IMR-90 (cell line): ENCODE measurements at places on chromosomes 16 and 17. TPM values are rescaled to one million over a fixed set of nuclear protein-coding genes. Genes with fewer than 3 reads are reported as not detected.

Gene ZC3H7A
- 22.2 and 33.3 TPM in 2 replicates for total RNA-seq

DNA sequence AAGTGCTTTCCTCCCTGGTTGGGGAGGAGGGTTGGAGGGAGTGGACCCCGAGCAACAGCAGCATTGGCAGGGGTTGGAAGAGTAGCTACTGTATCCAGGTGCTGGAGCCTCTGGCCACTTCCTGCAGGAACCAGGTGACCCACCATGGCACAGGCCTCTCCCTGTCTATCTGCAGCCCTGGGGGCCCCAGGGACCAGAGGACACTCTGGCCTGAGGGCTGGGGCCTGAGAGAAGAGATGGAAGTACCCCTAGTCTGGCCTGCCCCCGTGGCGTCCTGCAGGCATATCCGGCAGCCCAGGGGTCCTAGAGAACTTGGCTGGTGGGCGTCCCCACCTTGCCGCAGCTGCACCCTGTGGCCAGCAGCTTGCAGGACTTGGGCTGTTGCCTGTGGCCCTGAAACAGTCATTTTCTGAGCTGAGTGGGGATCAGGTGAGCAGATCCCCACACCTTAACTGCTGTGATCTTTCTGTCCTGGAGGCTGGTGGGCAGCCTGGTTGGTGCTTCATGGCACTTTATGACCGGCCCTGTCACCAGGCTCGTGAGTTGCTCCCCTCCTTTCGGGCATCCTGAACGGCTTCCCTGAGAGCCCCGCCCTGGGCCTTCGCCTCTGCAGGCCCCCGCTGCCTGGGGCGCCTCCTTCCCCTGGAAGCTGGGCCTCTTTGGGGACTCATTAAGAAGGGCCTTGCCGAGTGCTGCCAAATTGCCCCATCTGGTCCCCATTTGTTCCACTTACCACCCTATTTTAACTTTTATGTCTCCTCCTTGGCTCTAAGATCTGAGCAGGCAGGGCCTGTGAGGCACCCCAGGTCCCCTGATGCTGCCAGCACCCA is 298.6 kb downstream of the SEC14L1 start:
- H3K4me1 ChIP-seq: peaks cover 50% of the 10 kb centered on the region
- no peak for DNase-seq
- no peak overlapping the region for H3K27ac ChIP-seq
- H3K27me3 ChIP-seq: no peaks in the 10 kb centered on the region
- peaks cover 14% of the 10 kb centered on the region; the same call in 1 of the 2 replicates for H3K36me3 ChIP-seq
- no peak overlapping the region for H3K4me3 ChIP-seq

- no peaks in the 10 kb centered on the region for H3K27me3 ChIP-seq
- no peak overlapping the region for H3K4me3 ChIP-seq
Measured at GRCh38 chr16:57616876-57617275, 11.6 kb upstream of the ADGRG1 start.

Gene STAT5A
- 1.3 and 1.4 TPM in 2 replicates for total RNA-seq

Gene VAC14
- total RNA-seq: 18.3 and 21.1 TPM in 2 replicates

DNA sequence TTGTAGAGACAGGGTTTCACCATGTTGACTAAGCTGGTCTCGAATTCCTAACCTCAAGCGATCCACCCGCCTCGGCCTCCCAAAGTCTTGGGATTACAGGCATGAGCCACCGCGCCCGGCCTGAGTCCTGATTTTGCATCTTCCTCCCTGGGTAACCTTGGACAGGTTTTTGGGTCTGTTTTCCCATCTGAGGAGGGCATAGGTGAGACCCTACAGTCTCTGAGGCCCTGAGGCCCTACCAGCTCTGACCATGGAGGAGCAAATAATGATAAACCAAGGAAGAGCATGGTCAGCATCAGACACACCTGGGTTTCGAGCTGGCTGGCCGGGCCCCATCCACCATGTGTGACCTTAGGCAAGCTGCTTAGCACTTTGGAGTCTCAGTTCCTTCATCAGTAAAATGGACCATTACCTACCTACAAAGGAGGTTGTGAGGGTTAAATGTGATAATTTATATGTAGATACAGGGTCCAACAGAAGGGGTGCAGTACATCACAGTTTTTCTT is 1.2 kb upstream of the NCBP3 start:
- H3K4me3 ChIP-seq: no peak overlapping the region
- peaks cover 9% of the 10 kb centered on the region for H3K27me3 ChIP-seq
- peaks cover 3% of the 10 kb centered on the region for H3K4me1 ChIP-seq
- H3K27ac ChIP-seq: no peak overlapping the region

DNA sequence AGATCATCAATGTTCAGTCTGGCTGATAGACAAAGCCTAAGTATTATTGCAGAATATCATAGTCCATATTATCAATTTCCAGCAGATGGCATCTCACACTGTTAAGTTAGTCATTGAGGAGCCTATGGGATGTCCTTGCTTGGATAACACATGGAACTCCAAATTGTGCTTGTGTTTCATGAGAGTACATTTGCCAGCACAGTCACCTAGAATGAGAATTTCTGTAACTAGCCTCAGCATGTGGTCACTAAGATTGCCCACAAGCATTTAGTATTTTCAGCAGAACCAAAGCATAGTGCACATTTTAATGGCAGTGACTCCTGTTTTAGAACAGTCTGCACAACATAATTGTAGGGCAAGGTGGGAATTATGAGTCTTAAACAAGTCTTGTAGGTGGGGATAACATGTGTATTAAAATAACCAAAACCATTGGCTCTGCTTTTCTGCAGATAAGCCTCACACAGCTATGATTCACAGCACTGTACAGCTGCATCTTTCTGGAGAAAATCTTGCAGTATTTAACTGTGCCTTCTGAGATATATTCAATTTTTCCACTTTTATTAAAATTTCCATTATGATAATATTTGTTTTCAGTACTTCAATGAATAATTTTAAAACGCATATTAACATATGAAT is 882.8 kb upstream of the SOX9 start:
- no peaks in the 10 kb centered on the region for H3K36me3 ChIP-seq
- no peak overlapping the region for H3K4me3 ChIP-seq
- H3K27ac ChIP-seq: no peak overlapping the region
- H3K27me3 ChIP-seq: no peaks in the 10 kb centered on the region
- DNase-seq: peak; percentile 53

GRCh38 chr16:57592591-57593003 is 35.8 kb upstream of the ADGRG1 start:
- H3K4me1 ChIP-seq: peaks cover 8% of the 10 kb centered on the region
- no peak overlapping the region for H3K4me3 ChIP-seq
- no peak for DNase-seq

DNA sequence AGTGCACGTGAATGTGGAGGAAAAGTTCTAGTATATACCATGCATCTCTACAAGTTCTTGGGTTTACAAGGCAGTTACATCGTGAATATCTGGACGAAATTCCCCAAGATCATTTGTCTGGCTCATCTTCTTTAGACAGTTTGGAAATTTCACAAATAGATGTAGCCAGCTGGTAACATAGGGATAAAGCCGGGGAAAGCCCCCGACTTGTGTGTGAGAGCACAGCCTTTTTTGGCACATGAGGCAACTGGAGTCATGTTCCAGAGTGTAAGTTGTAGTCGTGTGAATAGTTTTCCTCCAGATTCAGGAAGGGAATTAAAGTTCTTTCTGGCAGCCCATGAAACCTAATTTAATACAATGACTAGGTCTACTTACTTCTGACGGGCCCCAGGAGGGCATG is 62.3 kb downstream of the MARCHF10 start:
- no peak overlapping the region for H3K4me3 ChIP-seq
- no peaks in the 10 kb centered on the region for H3K36me3 ChIP-seq

DNA sequence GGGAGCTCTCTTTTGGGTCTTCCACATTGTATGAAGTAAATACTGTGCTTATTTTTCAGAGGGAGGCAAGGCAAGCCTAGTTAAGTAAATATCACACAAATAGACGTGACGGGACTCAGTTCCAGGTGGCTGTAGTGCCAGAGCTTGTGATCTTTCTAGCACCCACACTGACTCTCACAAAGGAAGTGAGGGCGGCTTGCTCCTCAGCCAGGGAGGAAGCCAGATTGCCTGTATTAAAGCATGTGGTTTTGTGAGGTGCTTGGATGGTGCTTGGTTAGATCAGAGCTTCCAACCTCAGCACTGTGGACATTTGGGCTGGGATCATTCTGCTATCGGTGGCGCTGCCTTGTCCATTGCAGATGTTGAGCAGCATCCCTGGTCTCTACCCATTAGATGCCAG is 80.1 kb downstream of the VAT1L start:
- no peak overlapping the region for H3K27ac ChIP-seq
- no peak for DNase-seq
- no peaks in the 10 kb centered on the region; the same call in 1 of the 2 replicates for H3K36me3 ChIP-seq
- H3K4me1 ChIP-seq: peaks cover 4% of the 10 kb centered on the region; the same call in 1 of the 2 replicates
- H3K27me3 ChIP-seq: no peaks in the 10 kb centered on the region
- no peak overlapping the region for H3K4me3 ChIP-seq

Gene RNU2-1
- total RNA-seq: not detected in 2 replicates

Gene PAM16
- 17.9 and 25.6 TPM in 2 replicates for total RNA-seq

DNA sequence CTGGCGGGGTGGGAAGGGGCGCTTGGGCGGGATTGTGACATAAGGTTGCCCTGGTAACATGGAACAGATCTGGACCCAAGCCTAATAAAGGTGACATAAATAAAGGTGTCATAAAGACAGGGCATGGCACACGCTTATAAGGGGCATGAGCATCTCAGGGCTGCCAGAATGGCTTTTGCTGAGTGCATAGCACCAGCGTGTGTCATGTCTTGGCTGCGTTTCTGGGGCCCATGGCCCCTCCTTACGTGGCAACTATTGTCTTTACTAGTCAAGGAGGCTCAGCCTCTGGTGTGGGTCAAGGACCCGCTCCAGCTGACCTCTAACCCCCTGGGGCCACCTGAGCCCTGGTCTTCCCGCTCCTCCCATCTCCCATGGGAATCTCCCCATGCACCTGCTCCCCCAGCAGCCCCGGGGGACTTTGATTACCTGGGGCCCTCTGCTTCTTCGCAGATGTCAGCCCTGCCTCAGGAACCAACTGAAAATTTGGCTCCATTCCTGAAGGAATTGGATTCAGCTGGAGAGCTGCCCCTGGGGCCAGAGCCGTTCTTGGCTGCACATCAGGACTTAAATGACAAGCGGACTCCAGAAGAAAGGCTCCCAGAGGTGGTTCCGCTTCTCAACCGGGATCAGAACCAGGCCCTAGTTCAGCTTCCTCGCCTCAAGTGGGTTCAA is 13.9 kb downstream of the LRRC37B start:
- no peaks in the 10 kb centered on the region for H3K4me1 ChIP-seq
- H3K27ac ChIP-seq: no peak overlapping the region
- H3K4me3 ChIP-seq: no peak overlapping the region
- no peak for DNase-seq
- H3K27me3 ChIP-seq: no peaks in the 10 kb centered on the region

- H3K27ac ChIP-seq: no peak overlapping the region
- H3K4me3 ChIP-seq: no peak overlapping the region
- no peaks in the 10 kb centered on the region for H3K4me1 ChIP-seq
- no peaks in the 10 kb centered on the region for H3K36me3 ChIP-seq
Measured at GRCh38 chr17:27038676-27039075, 255.2 kb upstream of the WSB1 start.

Gene SLFN14
- total RNA-seq: not detected in 2 replicates

Gene CTRB1
- total RNA-seq: not detected in 2 replicates

DNA sequence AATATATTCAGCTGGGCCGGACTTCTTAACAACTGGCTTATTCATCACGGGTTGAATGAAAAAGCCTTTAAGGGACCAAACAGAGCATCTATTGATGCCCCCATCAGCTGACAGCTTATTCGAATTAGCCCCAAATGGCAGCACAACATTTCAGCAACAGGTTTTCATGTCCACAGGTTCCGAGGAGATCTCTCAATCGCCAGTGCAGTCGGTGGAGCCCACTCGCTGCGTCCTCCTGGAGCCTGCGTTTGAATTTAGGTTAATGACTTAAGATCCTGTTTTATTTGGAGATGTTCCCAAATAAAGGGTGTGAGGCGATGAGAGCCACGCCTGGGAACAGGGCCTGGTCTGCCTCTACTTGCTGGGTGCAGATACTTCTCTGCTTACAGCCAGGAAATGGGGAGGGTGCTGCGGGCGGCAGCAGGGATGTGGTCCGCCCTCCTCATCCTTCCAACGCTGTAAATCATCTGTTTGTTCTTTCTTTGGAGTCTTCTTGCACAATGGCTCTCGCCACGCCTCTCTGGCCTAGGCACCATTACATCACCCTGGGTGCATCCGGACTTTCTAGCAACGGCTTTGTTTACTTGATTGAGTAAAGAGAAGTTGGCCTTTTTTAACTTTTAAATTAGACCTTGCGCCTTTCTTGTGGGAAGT is 22.6 kb downstream of the NDE1 start:
- H3K4me1 ChIP-seq: peaks cover 11% of the 10 kb centered on the region
- H3K4me3 ChIP-seq: no peak overlapping the region
- DNase-seq: peak; percentile 96
- H3K36me3 ChIP-seq: peaks cover 19% of the 10 kb centered on the region

- DNase-seq: no peak
- H3K27me3 ChIP-seq: peaks cover 4% of the 10 kb centered on the region; the same call in 1 of the 2 replicates
- no peaks in the 10 kb centered on the region for H3K4me1 ChIP-seq
- H3K4me3 ChIP-seq: no peak overlapping the region
- H3K27ac ChIP-seq: no peak overlapping the region
- H3K36me3 ChIP-seq: no peaks in the 10 kb centered on the region
Measured at GRCh38 chr16:762595-763268, 2.2 kb downstream of the MSLN start.

Gene CCL17
- not detected in 2 replicates for total RNA-seq

Gene P2RX1
- total RNA-seq: not detected in 2 replicates

Gene KCNJ2
- total RNA-seq: 5.8 and 8.6 TPM in 2 replicates

- no peaks in the 10 kb centered on the region for H3K27me3 ChIP-seq
- peaks cover 3% of the 10 kb centered on the region for H3K4me1 ChIP-seq
- peaks cover 34% of the 10 kb centered on the region for H3K36me3 ChIP-seq
- DNase-seq: no peak
- H3K4me3 ChIP-seq: no peak overlapping the region
Measured at GRCh38 chr17:42613699-42614295, 4.3 kb downstream of the TUBG1 start.

GRCh38 chr16:11250091-11250785 is 5.8 kb downstream of the SOCS1 start:
- peak; percentile 78 for DNase-seq
- H3K36me3 ChIP-seq: peaks cover 30% of the 10 kb centered on the region
- H3K27ac ChIP-seq: peak overlapping the region; percentile 22; the same call in 1 of the 2 replicates
- no peaks in the 10 kb centered on the region for H3K27me3 ChIP-seq

DNA sequence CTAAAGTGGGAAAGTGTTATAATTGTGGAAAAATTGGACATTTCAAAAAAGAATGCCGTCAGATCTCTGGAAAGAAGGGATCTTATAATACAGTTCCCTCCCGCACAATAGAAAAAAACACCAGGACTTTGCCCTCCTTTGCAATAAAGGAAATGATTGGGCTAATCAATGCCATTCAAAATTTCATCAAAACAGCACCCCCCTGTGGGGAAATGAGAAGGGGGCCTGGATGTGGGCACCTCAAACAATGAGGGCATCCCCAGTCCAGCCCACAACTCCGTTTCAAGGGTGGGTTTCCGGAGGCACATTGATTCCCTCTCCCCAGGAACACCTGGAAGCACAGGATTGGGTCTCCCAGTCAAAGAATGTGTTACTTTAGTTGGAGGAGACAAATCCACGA is 26.1 kb downstream of the CD300LG start:
- no peak for DNase-seq
- H3K4me1 ChIP-seq: no peaks in the 10 kb centered on the region
- H3K36me3 ChIP-seq: no peaks in the 10 kb centered on the region
- H3K27ac ChIP-seq: no peak overlapping the region
- peaks cover 43% of the 10 kb centered on the region for H3K27me3 ChIP-seq
- no peak overlapping the region for H3K4me3 ChIP-seq

- H3K27ac ChIP-seq: peak overlapping the region; percentile 90
- H3K4me1 ChIP-seq: peaks cover 19% of the 10 kb centered on the region
- DNase-seq: peak; percentile 87
- peaks cover 4% of the 10 kb centered on the region for H3K36me3 ChIP-seq
- H3K27me3 ChIP-seq: no peaks in the 10 kb centered on the region
Measured at GRCh38 chr17:78925662-78926555, 722 bp upstream of the TIMP2 start.

Gene PLA2G15
- 18.1 and 19.5 TPM in 2 replicates for total RNA-seq
